Left kidney (tissue), 8 donors: ENCODE measurements at places on chromosomes 13 and 19.
A peak's percentile ranks its signal among the peaks of the same experiment; 100 is the strongest.

GRCh38 chr19:31639306-31639705 is 290.1 kb upstream of the TSHZ3 start:
- no peak for DNase-seq

DNA sequence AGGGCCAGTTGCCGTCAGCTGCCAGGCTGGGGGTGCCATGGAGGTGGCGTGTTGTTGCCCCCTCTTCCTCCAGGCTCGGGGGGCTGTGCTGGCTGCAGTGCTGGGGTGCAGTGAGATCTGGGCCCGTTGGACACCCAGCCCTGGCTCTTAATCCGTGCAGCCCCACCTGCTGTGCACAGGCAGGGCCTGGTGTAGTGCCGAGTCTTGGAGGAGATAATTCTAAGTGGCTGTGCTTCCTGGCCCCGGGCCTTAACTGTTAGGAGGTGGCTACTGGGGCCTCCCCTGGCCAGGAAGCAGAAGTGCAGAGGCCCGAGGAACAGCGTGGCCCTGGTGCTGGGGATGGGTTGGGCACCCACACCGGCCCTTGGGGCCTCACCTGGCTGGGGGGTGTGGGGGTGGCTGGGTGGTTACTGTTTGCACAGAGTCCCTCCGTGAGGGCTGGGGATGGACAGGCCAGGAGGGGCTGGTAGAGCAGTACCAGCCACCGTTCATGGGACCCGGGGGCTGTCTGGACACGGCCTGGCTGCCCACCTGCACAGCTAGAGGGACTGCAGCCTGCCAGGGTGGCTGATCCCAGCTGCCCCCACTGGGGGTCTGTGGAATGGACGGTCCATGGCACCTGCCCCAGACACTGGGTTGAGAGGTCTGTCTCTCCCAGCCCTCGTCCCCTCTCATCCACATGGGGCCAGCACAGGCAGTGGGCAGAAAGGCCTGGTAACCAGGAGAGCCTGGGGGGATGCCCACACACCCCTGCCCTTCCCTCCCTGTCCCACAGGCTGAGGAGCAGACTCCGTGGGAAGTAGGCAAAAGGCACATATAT is 3.3 kb downstream of the GPX4 start:
- no peak for DNase-seq

DNA sequence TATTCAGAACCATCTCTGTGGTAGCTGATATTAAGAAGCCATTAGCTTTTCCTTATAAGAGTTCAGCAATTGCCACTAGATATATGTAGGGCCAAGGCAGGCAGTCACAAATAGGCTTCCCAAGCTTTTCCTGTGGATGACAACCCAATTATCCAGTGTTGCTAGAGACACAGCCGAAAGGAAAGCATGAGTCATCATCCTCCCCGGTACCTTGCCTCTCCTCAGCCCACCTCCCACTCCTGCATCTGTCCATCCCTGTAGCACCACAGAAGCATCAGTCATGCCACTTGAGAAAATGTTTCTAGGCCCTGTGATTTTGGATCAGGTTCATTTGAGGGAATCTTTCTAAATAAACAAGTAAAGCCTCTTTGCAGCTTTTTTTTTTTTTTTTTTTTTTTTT is 204.3 kb downstream of the DNAJC15 start:
- DNase-seq = no peak

DNA sequence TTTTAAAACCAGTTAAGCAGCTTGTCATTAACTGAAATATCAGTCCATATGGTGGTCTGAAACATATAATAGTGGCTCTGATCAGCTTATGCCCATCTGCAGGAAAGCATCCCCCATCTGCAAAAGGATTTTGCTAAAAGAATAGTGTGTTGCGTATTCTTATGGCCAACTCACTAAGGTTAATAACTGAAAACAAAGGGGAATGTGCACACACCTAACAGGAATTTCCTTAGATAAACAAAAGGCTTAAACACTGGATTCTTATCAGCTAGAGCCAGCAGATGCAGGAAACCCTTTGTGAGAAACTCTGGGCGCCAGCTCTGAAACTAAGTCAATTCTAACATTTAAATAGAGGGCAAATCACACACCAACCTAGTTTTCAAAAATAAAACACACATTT is 22.1 kb downstream of the VPS36 start:
- DNase-seq = no peak

DNA sequence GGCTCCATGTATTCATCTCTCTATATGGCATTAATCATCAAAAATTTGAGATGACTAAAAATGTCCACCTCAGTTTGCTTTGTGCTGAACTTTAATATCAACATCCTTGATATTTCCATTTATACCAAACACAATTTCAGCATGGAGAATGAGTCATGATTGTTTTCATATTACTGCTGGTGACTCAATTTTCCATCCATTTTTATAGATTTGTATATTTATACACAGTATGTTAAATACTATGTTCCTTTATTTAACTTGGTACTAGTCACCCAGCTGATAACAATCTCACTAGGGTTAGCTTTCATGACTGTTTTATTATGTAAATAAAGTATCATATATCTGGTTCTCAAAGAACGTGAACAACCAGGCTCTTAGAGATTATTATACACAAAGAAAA is 1255.1 kb downstream of the SLITRK1 start:
- no peak for DNase-seq

DNA sequence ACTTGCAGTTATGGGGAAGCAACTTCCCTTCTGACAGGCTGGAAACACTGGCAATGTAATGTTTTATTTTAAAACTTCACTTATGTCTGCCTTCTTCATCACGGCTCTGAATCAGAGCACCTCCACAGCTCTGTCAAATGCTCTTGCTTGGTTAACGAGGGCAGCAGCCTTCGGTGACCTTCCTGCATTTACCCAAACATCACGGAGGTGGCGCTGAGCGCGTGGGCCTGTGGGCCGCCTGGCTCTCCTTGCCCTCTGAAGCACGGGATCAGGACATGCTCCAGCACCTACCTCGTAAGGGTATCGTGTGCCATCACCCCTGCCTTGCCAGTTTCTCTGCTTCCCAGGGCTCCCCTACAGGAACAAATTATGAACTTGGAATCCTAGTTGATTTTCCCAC is 310.0 kb downstream of the TEX29 start:
- DNase-seq = peak; percentile 21

DNA sequence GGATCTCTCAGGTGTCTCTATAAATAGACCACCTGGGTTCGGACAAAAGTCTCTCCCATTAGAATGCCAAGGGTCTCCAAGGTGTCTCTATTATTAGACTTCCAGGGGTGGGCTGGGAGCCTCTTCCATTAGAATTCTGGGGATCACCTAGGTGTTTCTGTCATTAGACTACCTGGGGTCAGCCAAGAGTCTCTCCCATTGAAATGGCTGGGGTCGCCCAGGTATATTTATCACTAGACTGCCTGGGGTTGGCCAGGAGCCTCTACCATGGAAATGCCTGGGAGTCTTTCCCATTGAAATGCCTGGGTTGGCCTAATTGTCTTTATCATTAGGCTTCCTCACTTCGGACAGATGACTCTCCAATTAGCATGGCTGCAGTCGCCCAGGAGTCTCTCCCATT is 1565.5 kb downstream of the UQCRFS1 start:
- no peak for DNase-seq

DNA sequence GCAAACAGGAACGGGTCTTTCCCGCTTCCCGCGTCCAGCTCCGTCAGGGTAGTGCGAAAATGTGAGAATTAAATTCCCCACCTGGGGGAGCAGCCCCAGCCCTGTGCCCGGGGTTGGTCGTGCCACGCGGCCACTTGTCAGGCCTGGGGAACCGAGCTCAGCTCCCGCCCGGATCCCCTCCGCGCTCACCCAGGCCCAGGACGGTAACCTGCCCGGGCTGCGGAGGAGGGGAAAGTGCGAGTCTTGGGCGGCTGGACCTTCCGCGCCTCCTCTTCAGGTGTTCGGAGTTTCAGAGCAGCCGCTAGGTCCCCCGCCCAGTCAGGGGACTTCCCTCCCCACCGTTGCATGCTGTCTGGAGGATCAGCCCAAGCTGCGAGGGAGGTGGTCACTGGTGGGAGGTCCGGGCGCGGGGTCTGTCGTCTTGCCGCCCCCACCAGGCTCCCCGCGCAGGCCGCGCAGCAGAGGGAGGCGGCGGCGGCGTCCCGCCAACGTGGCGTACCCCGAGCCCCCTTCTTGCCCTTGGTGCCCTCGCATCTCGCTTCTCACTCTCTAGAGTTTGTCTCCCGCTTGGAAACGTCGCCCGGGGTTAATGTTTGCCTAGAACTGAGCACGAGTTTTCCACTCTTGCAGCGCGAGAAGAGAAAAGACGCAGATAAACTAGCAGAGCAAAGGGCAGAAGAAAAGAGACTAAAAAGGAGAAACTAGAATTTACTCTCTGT is 8.1 kb downstream of the URAD start:
- DNase-seq = no peak

GRCh38 chr13:84399320-84400085 is 517.2 kb upstream of the SLITRK1 start:
- DNase-seq = no peak

- DNase-seq = no peak
Measured at GRCh38 chr13:27918041-27918917, 1.5 kb upstream of the PDX1 start.

DNA sequence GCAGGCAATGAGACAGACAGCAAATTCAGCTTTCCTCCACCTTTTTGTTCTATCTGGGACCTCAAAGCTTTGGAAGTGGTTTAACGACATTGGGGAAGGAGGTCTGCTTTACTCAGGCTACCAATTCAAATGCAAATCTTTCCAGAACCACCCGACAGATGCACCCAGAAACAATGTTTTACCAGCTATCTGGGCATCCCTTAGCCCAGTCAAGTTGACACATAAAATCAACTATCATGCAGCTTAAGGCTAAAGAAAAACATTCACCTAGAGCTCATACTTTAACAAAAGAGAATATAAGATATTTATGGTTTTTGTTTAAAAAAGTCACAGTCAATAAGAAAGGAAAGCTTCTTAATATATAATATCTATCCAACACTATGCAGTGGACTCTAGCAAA is 246.0 kb downstream of the NALCN start:
- no peak for DNase-seq

DNA sequence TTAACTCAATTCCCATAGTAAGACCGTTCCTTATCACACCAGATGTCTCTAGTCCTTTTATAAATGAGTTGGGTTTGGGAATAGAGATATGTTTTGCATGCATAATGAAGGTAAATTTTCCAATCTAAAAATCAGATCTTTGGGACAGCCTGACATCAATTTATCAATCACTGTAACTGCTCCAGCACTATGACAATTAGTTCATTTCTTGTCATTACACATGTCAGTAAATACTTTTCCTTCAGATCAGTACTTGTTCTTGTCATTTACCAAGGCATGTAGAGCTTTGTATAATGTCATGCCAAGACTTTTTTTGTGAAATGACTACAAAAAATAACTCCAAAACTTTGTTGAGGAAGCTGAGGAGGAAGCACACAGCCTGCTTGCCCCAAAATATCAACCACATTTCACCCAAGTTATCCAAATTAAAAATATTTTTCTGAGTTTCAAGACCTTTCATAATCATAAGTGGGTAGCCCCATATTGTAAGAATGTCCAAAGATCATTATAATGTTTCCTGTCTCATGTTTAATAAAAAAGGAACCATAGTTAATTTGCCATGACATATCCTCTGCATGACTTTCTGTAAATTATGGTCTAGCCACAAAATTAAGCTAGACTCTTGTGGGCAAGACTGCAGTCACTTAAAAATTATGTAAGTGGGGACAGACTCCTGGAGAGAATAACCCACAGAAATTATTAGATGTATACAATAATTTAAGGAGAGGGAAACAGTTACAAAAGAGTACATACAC is 586.8 kb downstream of the TBC1D4 start:
- DNase-seq = no peak

DNA sequence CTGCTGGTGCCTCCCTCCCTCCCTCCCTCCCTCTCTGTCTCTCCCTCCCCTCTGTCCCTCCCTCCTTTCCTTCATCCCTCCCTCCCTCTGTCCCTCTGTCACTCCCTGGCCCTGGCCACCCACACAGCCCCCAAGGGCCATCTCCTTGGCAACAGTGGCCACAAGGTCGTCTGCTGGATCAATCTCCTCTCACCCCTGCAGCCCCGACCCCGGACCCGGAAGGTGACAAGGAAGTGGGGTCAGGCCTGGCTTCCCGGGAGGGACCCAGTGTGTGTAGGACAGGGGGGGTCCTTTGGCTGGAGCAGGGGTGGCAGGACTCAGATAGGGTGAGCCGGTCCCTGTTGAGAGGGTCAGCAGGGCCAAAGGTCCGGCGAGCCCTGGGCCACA is 21.9 kb upstream of the TCF3 start:
- no peak for DNase-seq

GRCh38 chr19:718991-719512 is 10.3 kb downstream of the PALM start:
- DNase-seq = no peak

DNA sequence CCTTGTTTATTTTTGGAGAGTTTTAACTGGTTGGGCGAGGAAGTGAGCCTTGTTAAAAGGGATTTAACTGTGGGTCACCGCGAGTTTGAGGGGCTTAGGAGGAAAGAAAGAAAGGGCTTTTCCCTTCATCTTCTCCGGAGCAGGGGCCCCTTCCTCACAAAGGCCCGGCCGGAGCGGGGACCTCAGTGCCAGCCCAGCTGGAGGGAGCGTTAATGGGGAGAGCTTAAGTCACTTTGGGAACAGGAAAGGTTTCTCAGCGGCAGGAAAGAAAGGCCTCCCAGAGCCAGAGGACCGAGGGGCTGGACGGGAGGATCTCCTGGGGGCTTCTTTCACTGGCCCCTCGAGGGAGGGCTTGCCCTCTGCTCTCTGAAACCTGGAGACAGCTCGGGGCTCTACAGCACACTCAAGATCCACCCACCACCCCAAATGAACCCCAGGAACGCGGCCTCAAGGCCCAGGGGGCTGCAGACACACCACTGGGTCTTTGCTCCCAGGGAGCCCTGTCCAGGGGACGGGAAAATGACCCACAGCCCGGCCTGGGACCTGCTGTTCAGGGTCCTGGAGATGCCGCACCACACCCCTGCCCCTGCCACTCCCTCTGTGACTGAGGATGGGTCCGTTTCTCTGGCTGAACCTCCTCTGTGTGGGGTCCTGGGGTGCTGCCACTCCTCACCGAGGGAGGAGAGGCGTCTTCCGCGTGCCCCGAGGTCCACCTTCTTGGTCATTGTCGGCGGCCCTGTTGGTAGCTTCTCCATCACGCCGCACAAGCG is 128.3 kb downstream of the URI1 start:
- no peak for DNase-seq

DNA sequence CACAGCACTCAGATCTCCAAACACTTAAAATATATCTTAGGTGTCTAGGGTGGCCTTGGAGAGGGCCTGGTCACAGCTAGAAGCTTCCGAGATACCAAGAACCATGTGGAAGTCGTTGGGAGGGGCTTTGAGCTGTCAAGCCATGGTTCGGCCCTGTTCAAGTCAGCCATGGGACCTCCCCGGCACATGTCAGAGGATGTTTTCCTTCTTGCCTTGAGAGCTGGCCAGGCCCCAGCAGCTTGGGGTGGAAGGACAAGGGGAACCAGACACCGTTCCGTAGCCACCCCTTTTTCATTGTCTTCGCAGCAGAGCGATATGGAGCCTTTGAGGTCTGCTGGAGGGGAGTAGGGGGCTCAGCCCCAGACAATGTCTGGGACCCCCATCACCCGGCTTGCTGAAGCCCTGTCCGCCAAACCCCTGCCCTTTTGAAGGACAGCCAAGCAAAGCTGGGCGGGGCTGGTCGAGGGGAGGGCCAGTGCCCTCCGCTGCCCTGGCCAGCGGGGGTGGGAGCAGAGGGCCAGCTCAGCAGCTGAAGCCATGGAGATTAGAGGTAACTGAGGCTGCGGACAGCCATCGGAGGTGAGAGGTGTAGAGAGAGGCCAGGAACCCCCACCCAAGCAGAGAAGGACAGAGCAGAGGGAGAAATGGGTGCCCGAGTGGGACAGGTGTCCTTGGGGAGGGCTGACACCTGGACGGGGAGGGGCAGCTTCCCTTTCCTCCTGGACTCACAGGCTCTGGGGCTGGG is 435 bp downstream of the KLK11 start:
- no peak for DNase-seq

GRCh38 chr13:40344270-40345148 is 321.9 kb downstream of the FOXO1 start:
- no peak for DNase-seq
